Breast epithelium (tissue), 4 donors: ENCODE measurements at places on chromosomes 1 and 21.

- DNase-seq: no peak
These were observed 193.7 kb downstream of the FOXD2 start for GRCh38 chr1:47631411-47631995.

DNA sequence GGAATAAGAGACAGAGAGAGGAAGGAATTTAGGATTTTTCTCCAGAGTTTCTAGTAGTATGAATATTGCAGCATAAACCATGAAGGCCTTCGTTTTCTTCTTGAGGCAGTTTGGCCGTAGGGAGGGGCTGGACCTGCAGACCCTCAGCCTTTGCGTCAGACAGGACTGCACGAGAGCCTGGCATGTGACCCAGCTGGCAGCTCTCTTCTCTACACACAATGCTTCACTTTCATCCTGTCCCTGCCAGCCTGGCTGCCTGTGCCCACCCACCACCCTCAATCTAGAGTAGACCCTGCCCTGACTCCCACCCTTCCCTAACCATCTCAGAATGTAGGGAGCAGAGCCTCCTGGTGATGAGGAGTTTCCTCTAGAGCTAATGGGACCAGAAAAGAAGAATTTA lies 1.6 kb downstream of the CA14 start:
- no peak for DNase-seq

- no peak for DNase-seq
These were observed 126.4 kb downstream of the ZZZ3 start for GRCh38 chr1:77556045-77556444.

DNA sequence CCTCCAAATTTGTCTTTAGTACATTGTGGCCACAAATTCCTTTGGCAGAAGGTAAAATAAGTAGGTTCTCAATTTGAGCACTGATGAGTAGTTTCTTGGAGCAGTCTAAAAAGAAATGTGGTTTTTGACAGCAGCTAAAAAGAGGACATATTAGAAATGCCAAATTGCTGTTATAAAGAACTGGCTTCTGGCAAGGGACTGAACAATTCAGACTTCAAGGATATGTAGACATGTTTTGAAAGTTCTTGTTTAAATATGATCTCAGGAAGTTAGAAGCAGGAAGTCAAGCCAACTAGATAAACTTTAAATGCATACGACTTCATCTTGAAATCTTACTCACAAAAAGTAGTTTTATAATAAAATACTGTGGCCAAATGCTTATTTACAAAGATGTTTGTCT lies 18.8 kb downstream of the C1orf52 start:
- no peak for DNase-seq

DNA sequence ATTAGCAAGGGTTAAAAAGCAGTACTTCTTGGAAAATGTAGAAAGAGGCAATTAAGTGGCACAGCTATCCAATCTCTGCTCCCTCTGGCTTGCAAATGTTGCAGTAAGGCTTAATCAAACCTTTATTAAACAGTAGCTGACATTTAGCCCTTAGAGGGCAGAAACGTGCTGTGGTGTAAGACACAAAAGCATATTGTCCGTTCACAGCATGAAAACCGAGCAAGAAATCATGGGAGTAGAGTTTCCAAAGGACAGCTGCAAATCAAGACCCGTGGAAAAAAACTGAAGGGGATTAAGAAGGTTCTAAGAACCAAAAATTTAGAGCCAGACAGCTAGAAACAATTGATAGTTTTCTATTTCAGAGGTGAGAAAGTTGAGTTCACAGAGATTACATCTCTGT lies 13.1 kb downstream of the ZP4 start:
- no peak for DNase-seq

- DNase-seq: no peak
These were observed 12.4 kb downstream of the EPHB2 start for GRCh38 chr1:22722901-22723550.

GRCh38 chr1:183512450-183512849 lies 40.2 kb downstream of the SMG7 start:
- DNase-seq: no peak

GRCh38 chr1:182626527-182626926 lies 22.3 kb upstream of the RGS16 start:
- DNase-seq: no peak

- no peak for DNase-seq
These were observed 22.9 kb upstream of the LMO4 start for GRCh38 chr1:87305762-87306161.

DNA sequence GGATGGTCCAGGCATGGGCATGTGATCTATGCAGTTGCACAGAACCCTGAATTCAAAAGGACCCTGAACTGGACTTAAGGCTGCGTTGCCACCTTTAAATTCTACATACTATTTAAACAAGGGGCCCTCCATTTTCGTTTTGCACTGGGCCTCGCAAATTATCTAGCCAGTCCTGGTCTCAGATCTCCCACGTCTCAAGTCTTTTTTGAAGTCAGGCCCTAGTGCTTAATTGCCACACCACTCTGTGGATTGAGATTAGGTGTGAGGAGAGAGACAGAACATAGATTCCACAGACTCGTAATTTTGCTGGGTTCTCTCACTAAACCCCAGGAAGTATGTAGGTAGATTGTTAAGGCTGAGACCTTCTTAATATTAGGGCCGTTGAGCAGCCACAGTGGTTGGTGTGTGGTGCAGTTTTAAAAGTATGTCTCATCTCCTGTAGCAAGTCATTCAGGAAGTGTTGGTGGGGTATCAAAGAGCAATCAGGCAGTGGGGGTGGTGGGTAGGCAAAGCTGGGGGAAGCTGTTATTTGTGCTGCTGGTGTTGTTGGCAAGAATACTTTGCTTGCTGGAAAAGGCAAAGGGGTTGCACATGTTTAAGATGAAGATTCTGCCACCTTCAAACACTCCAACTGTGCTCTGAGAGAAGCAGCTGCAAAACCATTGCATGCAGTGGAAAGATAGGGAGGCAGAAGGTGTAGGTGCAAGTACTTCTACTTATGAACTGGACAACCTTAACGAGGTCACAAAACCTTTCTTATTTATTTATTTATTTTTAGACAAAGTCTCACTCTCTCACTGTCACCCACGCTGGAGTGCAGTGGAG lies 11.2 kb downstream of the CD84 start:
- no peak for DNase-seq

GRCh38 chr1:112929979-112930378 lies 26.0 kb downstream of the SLC16A1 start:
- DNase-seq: no peak

DNA sequence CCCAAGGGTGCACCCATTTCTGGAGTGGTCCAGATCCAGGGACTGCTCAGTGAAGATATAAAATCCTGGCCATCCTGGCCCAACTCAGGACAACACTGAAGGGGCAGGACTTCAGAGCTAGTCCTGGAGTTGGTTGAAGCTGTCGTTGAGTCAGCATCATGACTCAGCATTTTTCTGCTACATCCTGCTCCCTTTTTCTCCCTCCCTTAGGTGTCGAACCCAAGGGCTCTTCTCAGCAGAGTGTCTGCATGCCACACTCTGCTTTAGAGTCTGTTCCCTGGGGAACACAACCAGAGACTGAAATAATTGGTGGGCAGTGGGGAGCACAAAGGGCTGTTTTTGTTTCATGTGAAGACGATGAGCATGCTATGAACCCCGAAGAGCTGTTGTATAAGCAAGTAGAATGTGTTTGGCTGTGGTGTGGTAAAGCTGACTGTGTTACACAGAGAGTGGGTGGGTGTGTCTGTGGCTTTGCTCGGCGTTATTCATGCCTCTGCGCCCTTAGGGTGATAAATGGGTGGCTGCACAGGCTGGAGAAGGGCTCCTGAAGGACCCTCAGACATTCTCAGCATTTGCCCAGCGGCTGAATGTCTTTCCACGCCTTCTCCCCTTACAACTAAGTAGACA lies 167.2 kb downstream of the CYYR1 start:
- no peak for DNase-seq

- no peak for DNase-seq
These were observed 7.0 kb upstream of the GBP6 start for GRCh38 chr1:89356658-89357400.

- no peak for DNase-seq
These were observed 54.7 kb upstream of the DNAH14 start for GRCh38 chr1:224874775-224875174.

DNA sequence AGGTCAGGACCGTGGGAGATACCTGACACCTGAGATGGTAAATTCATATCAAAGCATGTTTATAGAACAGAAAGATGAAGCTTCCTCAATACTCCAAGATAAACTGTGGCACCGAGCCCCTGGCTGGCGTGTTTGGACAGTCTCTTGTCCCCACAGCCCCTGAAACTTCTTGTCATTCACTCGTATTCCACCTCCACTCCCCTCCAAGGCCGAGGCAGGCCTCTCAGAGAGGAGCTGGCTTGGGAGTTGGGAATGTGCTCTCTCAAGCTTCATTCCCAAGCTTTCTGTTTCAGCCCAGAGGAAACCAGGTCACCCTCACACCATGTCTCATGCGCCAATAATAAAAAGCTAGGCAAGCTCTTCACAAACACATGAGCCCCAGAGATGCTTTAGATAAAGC lies 86.1 kb downstream of the NPHP4 start:
- no peak for DNase-seq

DNA sequence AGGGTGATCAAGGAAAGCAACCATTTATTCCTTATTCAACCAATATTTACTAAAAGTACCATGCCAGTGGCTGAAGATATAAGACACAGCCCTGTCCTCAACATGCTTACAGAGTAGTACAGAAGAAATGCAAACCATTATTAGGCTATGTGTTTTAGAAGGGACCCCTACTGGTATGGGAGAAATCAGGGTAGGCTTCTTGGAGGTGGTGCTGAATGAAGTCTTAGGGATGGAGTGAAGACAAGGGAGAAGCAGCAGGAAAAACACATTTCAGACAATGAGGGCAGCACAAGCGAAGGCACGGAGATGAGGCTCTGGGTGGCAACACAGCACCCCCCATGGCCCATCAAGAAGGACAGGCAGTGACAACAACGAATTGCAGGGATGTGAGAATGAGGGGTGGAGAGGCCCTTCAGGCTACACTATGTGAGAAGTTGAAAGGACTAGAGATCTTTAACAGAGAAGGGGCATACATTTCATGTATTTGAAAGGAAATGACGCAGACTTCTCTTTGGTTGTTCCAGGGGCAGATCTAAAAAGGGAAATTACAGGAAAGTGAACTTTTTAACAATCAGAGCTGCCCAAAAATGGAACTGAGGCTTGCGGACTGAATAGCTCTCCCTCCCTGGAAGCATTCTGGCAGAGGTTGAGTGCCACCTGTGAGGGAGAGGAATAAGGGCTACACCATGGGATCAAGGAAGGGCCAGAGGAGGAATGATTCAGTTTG lies 16.8 kb upstream of the CD58 start:
- no peak for DNase-seq

DNA sequence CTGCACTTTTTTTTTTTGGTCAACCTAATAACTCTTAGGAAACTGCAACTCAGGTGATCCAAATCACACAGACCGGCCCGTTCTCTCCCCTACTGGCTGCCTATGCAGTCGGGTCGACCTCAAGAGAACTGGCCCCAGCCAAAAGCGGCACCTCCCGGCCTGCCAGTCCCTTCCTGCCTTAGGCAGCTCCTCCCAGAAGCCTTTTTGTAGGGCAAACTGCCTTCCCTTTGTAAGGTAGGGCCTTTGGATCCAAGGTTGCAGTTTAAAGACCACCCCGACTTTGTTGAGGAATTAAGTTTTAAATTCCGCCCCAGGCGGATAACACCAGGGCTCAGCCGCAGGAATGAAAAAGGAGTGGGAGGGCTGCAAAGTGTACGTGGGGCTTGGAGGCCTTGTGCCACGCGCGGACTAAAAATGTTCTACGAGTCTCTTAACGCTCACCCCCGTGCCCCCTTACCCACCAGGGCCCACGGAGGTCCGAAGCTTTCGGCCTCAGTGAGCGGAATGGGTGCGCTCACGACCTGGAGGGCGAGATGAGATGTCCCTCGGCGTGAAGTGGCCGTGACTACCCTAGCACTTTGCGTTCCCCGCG lies 642 bp upstream of the ST3GAL3 start:
- no peak for DNase-seq

- DNase-seq: no peak
These were observed 681.2 kb downstream of the PLPP3 start for GRCh38 chr1:55898181-55898580.

DNA sequence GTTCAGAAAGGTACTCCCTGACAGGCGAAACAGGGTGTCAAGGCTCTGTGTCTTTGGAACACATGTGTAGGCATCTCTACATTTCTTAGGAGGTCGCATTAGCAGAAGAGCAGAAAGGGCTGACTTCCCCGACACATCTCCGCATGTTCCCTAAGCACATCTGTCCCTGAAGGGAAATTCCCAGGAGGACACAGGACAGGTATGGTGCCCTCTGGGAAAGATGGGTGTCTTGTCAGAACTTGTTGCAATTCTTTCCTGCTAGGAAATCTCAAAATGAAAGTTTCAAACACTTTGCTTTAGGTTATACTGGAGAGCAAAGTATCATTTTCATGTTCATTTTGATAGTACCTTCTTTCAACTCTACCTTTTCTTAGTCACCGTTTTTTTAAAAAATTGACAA lies 2.0 kb downstream of the DSCAM start:
- no peak for DNase-seq

DNA sequence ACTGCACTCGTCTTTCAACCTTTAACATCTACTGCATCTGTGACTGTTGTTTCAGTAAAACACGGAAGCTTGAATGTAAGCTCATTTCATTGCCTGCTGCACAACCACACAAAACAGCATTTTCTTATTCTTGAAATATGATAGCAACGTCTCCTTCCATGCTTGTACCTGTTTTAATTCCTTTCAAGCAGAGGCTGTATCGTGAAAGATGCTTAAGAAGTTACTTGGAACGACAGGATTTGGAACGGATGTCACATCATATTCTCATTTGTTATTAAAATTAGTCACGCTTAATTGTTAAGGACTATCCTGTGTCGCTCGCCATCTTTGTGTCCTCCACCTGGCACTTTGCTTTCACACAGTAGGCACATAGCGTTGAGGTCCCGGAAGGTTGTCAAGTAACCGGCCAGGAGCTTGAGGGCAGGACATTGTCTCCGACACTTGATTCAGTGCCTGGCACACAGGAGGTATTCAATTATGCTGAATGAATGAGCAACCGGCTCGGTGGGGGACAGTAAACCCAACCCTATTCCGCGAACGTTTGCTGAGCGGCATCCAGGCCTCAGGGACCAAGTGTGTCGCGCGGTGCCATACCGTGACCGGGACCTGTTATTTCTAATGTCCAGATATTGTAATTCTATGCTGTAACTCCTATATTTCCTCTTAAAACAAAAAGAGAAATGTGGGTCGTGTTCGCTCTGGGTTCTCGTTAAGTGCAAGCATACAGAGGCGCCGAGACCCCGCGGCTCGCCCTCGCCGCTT lies 499 bp upstream of the SH3GLB1 start:
- no peak for DNase-seq

GRCh38 chr1:60279798-60280197 lies 206.2 kb upstream of the C1orf87 start:
- no peak for DNase-seq

GRCh38 chr1:38076038-38076437 lies 29.4 kb upstream of the POU3F1 start:
- DNase-seq: no peak

- DNase-seq: no peak
These were observed 78.2 kb downstream of the SNX7 start for GRCh38 chr1:98739762-98740161.

- no peak for DNase-seq
These were observed 20.1 kb downstream of the CFHR5 start for GRCh38 chr1:196997423-196997822.

GRCh38 chr1:20507564-20508410 lies at the start of gene MUL1:
TSS of gene MUL1 (minus strand) at chr1:20508151. CDS start at chr1:20508024, 127 bp downstream.
- peak; percentile 90 for DNase-seq

- DNase-seq: no peak
These were observed 33.5 kb downstream of the SUSD4 start for GRCh38 chr1:223330466-223330865.
